Epithelial cell of proximal tubule (primary cell): ENCODE measurements at places on chromosomes 4 and X. TPM values are rescaled to one million over a fixed set of nuclear protein-coding genes. Genes with fewer than 3 reads are reported as not detected.

Gene SPANXC
- not detected in 2 replicates for total RNA-seq

Gene CTAG1A
- total RNA-seq, result not detected in 2 replicates

Gene P2RY8
- total RNA-seq, result not detected in 2 replicates

Gene HSD17B10
- 99.2 and 102 TPM in 2 replicates for total RNA-seq

Gene SCOC
- 68.3 and 79.8 TPM in 2 replicates for total RNA-seq

Gene NDUFA1
- total RNA-seq, result 57.0 and 110 TPM in 2 replicates

- DNase-seq, result no peak
These were observed 50.0 kb downstream of the WFS1 start for GRCh38 chr4:6319530-6320150.

DNA sequence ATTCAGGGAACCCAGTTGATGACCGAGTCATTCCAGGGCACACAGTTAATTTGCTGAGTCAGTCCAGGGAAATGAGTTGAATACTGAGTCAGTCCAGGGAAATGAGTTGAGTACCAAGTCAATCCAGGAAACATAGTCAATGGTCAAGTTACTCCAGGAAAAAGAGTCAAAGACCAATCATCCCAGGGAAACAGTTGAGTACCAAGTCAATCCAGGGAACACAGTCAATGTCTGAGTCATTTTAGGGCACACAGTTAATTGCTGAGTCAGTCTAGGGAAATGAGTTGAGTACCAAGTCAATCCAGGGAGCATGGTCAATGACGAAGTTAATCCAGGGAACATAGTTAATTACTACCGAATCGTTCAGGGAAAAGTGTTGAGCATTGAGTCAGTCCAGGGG, 754.4 kb downstream of the NLGN4X start:
- DNase-seq, result no peak

GRCh38 chr4:151195801-151196200, 81.2 kb upstream of the PRSS48 start:
- DNase-seq, result no peak

GRCh38 chrX:57286507-57287251, at the start of gene FAAH2:
Gene FAAH2 (plus strand): TSS chrX:57286706. CDS start chrX:57286826, 120 bp downstream.
- DNase-seq, result peak; percentile 68

DNA sequence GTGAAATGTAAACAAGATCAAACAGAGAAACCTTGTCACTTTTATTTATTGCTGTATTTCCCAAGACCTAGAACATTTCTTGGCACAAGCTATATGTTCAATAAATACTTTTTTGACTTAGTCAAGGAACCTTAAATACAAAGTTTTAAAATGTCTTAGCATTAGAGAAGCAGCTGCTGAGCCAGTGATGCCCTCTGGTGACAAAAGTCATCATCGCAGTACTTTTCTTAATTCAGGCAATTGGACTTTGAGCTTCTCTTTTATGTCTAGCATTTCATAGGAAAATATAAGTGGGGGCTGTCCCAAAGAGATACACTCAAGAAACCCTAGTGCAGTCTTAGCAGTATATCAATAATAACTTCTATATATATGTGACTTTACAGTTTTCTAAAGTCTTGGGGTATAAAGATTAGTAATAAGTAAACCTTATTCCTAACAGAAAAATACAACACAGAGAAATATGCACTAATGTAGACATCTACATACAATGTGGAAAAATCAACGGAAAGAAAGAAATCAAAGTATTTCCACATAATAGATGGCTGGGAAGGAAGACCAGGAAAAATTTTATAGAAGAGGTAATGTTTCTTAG, 118.4 kb downstream of the DTHD1 start:
- DNase-seq, result no peak

- DNase-seq, result peak; percentile 19
These were observed 64.8 kb upstream of the NR0B1 start for GRCh38 chrX:30373951-30374350.

- DNase-seq, result peak; percentile 76
These were observed 38.5 kb downstream of the MAGEB5 start for GRCh38 chrX:26254436-26254835.

DNA sequence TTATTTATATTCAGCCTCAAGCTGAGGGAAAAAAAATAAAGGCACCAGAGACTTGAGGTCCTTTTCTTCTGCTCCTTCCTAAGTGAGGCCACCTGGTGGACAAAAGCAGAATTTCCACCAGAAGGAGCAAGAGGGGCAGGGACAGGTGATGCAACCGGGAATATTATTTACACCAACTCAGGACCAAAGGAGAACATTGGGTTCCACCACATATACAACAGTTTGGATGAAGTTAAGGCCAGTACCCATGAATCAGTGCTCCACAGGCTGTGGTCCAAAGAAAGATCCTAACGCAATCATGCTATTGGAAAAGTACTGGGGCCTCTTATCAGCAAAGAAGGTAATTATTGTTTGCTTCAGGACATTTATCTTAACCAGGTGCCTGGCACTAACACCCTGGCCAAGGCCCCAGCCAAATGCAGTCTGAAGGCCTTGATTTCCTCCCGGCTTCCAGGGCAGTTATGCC, 57.4 kb downstream of the TSC22D3 start:
- DNase-seq, result no peak

- peak; percentile 13 for DNase-seq
These were observed 227.1 kb upstream of the FTHL17 start for GRCh38 chrX:31298916-31299315.
